ENCODE measurements at places on chromosomes 6 and 20.

- DNase-seq, result no peak
Measured at GRCh38 chr6:169678342-169678741, 23.5 kb downstream of the WDR27 start.

DNA sequence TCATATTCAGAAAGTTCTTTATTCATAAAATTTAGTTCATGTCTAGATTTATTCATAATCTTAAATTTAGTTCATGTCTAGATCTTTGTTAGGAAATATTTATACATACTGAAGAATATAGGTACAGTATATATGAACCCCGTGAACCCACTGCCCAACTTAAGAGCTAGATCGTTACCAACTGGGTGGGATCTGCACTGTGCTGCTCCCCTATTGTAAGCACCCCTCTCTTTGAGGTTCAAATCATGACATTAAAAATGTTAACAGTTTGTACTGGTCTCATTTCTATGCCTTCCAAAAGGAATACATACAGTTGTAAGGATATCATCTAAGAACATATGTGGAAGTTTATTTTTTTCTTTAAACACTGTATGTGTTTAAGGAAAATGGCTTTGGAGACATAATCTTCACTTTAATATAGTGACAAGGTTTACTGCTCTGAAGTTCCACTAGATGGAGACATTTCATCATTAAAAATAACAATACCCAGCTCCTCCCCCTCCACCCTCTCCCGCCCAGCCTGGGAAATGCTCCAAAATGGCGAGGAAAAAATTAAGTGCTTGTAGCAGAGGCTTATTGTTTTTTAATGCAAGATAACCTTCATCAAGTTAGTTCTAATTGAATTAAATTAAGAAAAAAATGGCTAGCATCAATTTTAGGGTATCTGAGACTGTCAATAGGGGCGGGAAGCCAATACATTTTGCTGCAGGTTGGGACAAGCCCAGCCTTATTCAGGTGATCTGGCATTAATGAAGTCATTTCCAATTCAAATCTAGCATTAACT lies 104.1 kb upstream of the TRAF3IP2 start:
- DNase-seq, result peak; percentile 64

- no peak for DNase-seq
Measured at GRCh38 chr20:8421981-8422380, 289.9 kb downstream of the PLCB1 start.

DNA sequence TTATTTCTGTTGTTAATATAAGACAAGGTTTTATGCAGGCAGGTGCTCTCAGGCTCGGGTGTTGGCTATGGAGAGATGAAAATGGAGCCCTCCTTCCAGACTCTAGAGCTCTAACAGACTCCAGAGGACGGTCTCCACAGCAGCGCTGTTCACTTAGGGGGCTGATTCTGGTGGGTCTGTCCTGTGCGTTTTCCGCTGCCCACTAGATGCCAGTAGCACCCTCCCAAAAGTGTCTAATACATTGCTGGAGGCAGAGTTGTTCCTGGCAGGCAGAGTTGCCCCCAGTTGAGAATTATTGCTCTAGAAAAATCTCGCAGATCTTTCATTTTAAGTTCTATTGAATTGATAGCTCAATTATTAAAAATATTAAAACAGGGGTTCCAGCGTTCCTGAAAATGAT lies 109.9 kb downstream of the MAP3K4 start:
- no peak for DNase-seq

DNA sequence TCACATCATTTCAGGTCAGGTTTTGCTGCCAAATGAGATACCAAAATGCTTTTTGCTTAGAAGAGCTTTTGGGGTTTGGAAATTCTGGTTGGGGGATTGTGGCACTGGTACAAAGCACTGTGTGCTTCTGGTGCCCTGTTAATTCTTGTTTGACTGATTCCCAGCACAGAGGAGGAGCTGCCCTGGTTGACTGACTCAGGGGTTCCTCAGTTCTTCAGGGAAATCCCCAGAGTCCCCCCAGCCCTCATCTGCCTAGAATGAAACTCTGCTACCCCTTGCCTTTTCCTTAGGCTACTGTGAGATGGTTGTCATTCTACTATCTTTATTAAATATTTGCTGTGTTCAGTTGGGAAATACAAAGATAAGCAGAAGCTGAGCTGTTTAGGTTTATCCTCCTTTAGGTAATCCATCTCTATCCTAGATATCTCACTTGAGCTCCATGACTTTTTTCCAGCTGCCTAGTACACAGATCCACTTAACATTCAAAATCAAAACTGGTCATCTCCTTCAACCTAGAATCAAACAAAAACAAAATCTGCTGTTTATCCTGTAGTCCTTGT lies 24.9 kb upstream of the TSPYL1 start:
- no peak for DNase-seq

GRCh38 chr20:8895472-8895871 lies 173.4 kb upstream of the PLCB4 start:
- no peak for DNase-seq

DNA sequence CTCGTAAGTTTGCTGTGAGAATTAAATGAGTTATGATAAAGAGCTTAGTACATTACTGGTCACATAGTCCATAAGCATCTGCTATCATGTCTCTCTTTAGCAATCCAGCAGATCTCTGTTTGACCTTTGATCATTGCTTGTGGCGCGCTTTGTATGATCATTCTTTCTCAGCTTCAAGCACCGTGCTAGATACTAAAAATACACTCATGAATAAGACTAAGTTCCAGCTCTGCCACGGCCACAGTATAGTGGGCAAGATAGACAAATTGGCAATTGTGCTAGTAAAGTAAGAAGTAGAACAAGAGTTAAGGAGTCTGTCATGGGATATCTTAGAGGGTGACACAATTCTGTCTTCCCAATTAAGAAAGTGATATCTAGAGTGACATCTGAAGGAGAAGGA lies 75.2 kb upstream of the ADGRF1 start:
- no peak for DNase-seq

DNA sequence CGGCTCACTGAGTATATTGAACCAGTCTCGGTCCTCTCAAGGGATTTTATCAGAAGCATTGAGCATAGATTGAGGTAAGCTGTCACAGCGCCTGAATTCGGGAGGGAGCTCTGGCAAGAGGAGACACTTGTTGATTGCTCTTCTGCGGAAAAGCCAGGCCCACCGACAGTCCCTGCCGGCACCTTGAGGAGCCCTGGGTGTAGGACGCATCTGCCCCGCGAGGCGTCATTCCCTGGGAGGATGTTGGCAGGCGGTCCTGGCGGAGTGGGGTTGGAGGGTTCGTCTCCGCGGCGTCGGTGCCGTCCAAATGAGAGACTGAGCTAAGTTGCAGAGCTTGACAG lies 843 bp downstream of the FBXO9 start:
- DNase-seq, result peak; percentile 40

- peak; percentile 7 for DNase-seq
Measured at GRCh38 chr20:63641146-63641791, 12.0 kb downstream of the STMN3 start.

GRCh38 chr6:130908958-130909357 lies 81.8 kb downstream of the SMLR1 start:
- DNase-seq, result no peak

DNA sequence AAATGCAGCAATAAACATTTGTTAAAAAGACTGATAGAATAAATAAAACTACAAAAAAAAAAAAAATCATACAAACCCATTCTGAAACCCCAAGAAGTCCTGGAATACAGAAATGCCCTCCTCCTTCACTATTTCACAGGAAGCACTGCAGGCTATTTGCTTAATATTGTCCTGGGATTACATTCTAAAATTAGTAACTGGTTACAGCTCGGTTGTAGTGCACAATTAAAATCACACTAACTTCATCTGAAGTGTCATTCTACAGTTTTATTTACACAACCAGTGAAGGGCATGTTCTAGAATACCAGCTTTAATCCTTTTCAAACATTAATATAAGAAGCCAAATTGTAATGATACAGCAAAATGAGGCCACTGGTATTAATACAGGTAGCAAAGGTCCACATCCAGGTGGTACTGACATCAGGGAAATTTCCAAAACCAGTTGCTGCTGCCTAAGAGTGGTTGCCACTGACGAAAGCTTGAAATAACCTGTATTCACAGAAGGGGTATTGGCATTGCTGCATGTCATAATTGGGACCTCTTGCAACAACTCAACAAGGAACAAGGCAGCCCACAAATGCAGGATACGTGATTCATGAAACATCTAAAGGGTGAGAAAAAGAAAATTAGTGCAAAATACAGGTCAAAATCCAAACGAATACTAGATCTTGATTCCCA lies 26.9 kb downstream of the AKIRIN2 start:
- DNase-seq, result no peak

DNA sequence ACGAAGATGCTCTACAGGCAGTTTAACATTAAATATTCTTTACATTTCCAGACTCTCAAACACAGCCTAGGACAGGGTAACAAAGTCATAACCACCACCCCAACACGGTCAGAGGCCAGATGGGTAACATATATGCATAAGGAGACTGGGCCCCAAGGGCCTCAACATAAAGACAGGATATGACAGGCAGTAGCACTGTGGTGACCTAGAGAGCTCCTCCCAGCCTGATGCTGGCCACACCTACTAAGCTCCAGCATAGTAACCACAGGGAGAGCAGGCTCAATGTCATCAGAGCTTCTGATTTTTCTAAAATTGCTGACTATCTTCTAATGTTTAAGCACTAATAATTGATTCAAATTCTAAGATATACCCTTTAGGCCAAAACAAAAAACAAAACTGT lies 21.7 kb downstream of the SMLR1 start:
- peak; percentile 30 for DNase-seq

DNA sequence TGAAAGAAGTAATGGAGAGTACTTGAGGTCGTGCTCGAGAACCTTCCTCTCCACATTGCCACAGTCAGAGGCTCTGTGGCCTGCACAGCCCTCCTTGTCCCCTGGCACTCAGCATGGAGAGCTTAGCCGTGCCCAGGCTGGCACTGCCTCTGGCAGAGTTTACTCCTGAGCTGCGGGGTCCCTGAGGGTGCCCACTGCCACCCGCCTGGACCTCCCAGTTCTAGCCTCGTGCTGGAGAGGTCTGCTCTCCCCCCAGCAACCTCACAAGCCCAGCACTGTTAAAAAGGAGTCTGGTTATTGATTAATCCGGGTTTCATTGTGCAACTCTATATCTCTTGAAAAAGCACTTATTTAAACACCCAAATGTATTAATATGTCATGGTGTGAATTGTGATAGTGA lies 226.8 kb downstream of the TMEM242 start:
- DNase-seq, result no peak

- no peak for DNase-seq
Measured at GRCh38 chr6:29509239-29509638, 21.5 kb upstream of the MAS1L start.

GRCh38 chr6:83108378-83108777 lies 40.9 kb downstream of the DOP1A start:
- DNase-seq, result no peak

- DNase-seq, result no peak
Measured at GRCh38 chr6:40740518-40740917, 153.4 kb upstream of the LRFN2 start.

GRCh38 chr6:43129434-43130194 lies 41.5 kb upstream of the SRF start:
- DNase-seq, result no peak

DNA sequence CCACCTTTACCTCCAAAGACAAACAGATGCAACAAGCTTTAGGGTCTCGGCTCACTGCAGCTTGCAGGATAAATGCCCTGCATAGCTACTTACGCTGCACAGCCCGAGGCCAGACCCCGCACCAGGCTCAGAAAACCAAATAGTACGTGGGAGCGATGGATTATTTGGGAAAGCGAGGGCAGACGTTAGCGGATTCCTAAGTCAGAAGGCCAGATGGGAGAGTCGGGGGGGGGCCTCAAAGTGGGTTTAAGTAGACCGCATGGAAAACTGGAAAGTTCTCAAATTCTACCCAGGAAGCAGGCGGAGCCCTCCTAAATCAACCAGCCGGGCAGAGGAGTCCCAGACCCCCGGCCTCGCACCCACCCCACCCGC lies 382 bp downstream of the SFT2D1 start:
- peak; percentile 19 for DNase-seq

GRCh38 chr6:159012201-159012600 lies 12.2 kb upstream of the RSPH3 start:
- no peak for DNase-seq

GRCh38 chr6:116019428-116019827 lies 41.3 kb downstream of the FRK start:
- no peak for DNase-seq

GRCh38 chr6:110034667-110035036 lies 56.5 kb downstream of the GPR6 start:
- DNase-seq, result no peak

GRCh38 chr20:18310592-18310991 lies 22.3 kb downstream of the ZNF133 start:
- peak; percentile 19 for DNase-seq

DNA sequence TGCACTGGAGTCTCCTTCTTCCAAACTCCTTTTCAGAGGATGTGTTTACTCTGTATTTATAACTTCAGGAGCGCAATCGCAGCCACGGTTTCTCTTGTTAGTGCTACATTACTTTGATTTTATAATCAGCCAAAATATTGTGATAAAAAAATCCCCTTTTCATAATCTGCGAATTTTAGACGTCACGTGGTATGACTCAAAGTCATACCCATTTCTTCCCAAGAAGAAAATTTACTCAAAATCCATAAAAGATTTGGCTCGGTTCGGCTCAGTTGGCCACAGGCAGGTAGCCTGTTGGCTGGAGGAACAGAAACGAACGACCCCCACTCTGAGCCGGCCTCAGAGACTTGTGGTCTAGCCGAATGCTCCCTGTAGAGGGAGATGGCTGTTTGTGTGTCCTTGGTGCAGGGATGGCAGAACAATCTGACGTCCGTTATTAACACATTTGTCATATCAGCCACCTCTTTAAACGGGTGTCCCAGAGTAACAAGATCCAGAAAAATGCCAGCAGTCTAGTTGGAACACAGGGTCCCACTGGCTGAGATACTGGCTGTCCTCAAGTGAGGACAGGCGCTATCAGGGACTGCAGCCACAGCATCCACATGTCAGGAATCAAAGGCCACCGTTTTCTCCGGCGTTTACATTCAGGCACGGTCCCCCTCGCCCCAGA lies 247.6 kb downstream of the DLL1 start:
- DNase-seq, result no peak

DNA sequence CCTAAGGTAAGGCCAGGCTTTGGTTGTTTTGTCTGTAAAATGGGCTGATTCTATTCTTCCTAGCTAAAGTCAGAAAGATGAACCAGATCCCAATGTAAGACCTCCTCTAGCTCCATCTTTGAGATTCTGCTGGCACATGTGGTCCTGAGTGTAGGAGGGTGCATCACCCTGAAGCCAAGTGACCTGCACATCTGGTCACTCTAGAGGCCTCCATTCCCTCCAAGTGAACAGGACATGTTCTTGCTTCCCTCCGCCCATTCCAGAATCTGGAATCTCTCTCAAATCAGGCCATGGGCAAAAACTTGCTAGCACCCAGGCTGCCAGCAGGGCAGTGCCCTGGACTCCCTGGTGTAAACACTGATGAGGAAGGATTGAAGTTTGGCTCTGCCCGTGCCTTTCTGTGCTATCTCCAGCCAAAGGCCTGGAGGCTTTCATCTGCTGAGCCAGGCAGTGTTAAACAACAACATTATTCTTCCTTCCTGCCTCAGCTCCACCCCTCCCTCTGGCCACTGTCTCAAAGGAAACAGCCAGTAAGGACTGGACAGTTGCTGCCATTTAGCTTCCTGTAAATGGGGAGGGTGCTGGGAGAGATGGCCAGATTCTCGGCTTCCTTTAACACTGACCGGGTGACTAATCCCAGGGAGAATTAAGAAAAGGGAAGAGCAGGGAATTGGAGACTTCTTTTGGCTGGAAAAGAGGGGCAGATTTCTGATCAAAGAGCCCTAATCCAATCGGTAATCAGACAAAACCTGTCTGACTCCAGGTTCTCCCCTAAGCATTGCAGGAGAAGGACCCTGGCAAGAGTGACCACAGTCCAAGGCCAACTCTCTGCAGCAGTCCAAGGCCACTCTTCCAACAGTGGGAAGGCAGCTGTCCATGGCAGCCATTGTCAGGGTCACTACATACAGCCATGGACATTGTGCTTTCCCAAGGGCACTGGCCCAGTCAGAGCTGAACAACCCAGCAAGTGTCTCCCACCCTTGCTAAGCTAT lies 19.5 kb upstream of the ADGRF1 start:
- DNase-seq, result peak; percentile 39
